ENCODE measurements at places on chromosomes 12 and 14. TPM values are rescaled to one million over a fixed set of nuclear protein-coding genes. Genes with fewer than 3 reads are reported as not detected.

The GLIPR1L1 gene
- total RNA-seq = not detected

GRCh38 chr12:5051334-5051733 lies 7.7 kb downstream of the KCNA5 start:
- no peak for DNase-seq

The NGB gene
- not detected for total RNA-seq

The KRT74 gene
- total RNA-seq = not detected

- DNase-seq = no peak
These were observed 15.7 kb downstream of the PLEKHG7 start for GRCh38 chr12:92718483-92718990.
